ENCODE measurements at places on chromosomes 2 and 18.

DNA sequence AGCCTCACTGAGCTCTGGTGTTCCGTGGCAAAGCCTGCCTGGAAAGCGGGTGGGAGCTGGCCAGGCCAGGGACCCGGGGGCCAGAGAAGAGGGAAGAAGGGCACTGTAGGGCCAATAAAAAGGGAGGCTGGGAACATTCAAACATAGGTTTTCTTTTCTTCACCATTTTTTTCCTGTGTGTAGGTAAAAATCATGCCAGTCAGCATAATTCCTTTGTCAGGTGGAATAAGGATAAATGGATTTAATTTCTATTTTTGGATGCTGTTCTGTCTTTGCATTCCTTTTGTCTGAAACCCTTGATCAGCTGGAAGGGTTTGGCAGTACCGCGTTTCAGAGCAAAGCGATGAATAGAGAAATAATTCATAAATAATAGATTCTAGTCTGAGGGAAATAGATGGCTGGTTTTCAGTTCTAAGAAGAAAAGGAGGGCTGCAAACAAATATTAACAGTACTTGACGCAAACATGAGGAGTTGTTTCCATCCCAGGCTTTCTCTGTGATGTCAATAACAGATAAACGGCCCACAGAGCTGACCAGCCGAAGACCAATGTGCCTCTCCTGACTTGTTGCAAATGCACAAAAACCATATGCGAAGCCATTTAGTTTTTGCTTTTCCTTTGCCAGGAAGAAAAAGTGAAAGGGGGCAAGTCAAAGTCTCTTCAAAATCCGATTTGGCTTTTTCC lies 384.4 kb downstream of the TSN start:
- DNase-seq, result no peak

DNA sequence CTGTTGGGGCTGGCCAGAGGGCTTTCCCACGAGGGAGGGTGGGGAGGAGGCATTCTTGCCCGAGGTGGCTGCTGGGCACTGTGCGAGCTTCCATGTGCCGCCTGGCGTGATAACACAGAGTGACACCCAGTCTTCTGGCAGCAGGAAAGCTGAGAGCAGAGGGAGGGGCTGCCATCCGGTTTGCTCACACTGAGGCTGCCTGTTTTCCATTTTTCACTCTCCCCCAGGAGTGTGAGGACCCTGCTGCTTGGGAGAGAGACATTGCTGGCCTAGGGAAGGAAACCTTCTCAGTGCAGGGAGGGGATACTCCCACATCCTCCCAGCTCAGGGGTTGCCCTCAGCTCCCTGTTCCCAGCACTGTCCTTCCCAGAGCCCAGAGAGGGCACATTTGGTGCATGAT lies 73.1 kb downstream of the INHBB start:
- no peak for DNase-seq

DNA sequence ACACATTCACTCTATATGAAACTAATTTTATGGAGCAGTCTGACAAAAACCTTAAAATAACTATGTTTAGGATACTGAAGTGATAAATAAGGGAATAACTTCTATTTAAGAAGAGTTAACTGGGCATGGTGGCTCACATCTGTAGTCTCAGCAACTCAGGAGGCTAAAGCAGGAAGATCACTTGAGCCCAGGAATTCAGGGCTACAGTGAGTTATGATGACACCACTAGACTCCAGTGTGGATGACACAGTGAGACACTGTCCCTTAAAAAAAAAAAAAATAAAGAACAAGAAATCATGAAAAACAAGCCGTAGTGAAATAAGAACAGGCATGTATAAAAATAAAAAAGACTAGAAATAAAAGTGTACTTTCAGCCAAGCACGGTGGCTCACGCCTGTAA lies 82.0 kb downstream of the THADA start:
- DNase-seq, result no peak

DNA sequence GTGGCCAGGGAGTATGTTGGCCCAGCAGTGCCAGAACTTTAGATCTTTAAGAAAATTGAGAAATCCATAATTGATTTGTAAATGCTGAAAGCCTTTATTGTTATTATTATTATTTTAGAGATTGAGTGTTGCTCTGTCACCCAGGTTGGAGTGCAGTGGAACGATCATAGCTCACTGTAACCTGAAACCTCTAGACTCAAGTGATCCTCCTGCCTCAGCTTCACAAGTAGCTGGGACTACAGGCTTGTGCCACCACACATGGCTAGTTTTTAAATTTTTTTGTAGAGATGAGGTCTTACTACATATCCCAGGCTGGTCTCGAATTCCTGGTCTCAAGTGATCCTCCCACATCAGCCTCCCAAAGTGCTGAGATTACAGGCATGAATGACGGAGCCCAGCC lies 143.2 kb upstream of the CCDC68 start:
- DNase-seq, result no peak

GRCh38 chr2:40418614-40419363 lies 33.1 kb downstream of the SLC8A1 start:
- no peak for DNase-seq

DNA sequence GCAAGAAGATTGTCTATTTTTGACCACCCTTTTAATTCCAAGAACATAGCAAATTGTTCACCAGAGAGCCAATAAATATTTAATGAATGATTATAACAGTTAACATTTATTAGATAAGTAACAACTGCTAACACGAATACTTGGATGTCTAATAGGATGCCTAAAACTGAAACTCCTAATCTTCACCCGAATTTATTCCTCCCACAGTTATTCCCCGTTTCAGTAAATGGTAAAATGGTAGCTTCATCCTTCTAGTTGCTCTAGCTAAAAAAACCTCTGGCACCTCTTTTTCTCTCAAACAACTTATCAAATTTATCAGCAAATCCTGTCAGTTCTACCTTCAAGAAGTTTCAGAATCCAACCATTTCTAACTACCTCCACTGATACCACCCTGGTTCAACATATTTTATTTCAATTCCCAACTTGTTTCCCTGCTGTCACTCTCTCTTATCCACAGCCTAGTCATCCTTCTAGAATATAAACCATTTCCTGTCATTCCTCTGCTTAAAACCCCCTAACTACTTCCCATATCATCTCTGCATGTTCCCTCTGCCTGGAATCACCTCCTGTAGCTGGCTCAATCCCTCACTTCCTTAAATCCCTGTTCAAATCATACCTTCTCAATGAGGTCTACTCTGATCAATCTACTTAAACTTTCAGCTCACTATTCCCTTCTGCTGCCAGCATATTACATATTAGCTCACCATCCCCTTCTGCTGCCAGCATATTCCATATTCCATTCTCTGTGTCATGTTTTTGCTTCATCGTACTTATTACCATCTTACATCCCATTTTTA lies 93.8 kb downstream of the ROCK2 start:
- no peak for DNase-seq
